ENCODE measurements at places on chromosomes 3 and 15.

DNA sequence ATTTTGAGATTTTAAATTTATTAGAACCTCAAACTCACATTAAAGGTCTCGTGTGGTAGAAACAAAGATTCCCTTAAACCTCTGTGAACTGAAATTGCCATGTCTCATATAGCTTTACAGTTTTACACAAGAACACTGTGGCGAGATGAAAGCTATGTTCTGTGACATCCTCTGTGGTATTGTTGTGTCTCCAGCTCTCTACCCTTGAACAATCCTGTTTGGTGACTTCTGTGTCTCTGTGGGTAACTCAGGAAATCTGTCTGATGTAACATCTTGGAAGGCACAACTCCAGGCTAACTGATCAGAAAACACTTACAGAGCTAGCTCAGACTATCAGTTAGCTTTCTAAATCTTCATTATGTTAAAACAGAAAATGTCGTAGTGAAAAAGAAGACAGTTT is 318.8 kb upstream of the GBE1 start:
- no peak for DNase-seq

DNA sequence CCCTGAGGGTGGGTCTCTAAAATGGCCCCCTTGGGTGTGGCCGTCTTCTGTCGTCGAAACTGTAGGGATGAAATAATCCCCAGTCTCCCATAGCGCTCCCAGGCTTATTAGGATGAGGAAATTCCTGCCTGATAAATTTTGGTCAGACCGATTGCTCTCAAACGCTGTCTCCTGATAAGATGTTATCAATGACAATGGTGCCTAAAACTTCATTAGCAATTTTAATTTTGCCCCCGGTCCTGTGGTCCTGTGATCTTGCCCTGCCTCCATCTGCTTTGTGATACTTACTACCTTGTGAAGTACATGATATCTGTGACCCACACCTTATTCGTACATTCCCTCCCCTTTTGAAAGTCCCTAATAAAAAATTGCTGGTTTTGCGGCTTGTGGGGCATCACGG is 5.1 kb upstream of the RAB7A start:
- no peak for DNase-seq

GRCh38 chr15:92069308-92070250 is 216.1 kb downstream of the SLCO3A1 start:
- peak; percentile 71 for DNase-seq

DNA sequence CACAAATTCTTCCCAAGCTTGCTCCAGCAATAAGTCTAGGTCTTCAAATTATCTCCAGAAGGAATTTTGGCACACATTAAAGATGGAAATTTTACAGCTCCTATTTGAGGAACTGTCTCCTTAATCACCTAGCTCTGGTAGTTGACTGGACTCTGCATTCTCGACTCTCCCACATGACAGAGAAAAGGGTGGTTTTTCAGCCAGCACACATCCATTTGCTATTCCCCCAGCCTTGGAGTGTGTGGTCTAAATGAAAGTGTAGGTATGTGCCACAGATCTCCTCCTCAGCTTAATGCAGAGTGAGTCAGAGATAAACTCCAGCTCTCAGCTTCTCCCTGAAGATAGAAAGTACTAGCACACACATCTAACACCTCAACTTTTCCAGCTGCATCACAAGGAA is 62.2 kb upstream of the ALCAM start:
- no peak for DNase-seq

GRCh38 chr3:159776779-159777178 is 211.9 kb upstream of the IL12A start:
- DNase-seq = no peak

DNA sequence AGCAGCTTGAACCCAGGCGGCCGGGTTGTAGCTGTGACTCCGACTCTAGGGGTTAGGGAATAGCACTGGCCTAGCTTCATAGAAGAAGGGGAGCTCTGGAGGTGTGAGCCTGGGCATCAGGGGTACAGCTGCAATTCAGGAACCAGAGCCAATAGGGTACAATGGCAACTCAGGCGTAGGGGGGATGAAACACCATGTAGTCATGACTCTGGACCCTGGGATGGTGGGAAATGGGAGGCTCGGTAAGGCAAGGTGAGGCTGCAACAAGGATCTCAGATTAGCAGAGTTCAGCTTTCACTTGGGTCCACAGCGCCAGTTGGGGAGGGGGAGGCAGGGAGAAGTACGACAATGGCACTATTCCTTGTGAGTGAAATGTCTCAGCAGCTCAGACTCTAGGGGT is 210.2 kb upstream of the LYSMD4 start:
- no peak for DNase-seq

DNA sequence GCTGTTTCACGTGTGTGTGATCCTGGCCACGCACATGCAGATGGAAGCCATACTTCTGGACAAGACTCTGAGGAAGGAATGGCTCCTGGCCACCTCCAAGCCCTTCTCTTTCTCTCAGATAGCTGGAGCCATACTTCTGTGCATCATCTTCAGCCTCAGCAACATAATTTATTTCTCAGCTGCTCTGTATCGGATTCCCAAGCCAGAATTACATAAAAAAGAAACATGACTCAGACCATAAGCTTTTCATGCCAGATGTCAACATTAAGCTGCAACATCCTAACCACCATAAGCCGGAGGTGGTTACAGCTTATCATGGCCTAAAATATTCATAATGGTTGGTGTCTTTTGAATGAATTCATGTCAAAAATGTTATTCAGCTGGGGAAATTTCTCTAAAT is 10.6 kb upstream of the KIF23 start:
- DNase-seq = no peak

DNA sequence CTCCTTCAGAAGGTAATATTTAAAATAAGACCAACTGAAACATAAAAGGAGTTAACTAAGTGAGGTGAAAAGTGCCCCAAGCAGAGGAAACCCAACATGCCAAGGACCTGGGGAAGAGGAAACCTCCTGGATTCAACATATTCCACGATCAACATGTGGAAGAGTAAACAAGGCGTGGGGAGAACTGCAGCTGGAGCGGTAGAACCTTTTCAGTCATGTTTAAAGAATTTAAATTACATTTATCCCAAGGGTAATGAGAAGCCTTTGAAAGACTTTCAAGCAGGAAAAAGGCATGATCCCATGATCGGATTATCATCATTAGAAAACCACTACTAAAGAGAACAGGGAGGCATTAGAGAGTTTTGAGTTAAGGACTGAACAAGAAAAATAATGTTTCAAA is 330.7 kb downstream of the FHIT start:
- no peak for DNase-seq

GRCh38 chr3:23112491-23112890 is 90.6 kb upstream of the UBE2E2 start:
- no peak for DNase-seq

DNA sequence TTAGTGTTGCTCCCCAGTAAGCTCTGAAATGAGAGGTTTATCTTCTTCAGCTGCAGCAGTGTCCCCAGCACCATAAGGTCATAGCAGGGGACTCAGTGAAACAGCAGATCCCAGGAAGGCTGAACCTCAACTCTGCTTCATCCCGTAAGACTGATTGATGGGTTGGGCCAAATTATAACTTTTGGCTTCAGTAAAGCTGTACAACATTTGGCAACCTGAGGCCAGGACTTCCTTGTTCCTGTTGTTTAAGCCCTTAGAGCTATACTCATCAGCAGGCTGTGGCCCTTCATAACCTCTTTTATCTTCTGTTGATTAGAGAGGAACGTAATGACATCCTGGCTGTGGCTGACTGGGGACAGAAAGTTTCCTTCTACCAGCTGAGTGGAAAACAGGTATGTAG is 29.0 kb downstream of the IFT122 start:
- peak; percentile 6 for DNase-seq

- no peak for DNase-seq
Measured at GRCh38 chr15:91491101-91491950, 362.2 kb upstream of the SLCO3A1 start.
